ENCODE measurements at places on chromosomes 5 and 9. TPM values are rescaled to one million over a fixed set of nuclear protein-coding genes. Genes with fewer than 3 reads are reported as not detected.

DNA sequence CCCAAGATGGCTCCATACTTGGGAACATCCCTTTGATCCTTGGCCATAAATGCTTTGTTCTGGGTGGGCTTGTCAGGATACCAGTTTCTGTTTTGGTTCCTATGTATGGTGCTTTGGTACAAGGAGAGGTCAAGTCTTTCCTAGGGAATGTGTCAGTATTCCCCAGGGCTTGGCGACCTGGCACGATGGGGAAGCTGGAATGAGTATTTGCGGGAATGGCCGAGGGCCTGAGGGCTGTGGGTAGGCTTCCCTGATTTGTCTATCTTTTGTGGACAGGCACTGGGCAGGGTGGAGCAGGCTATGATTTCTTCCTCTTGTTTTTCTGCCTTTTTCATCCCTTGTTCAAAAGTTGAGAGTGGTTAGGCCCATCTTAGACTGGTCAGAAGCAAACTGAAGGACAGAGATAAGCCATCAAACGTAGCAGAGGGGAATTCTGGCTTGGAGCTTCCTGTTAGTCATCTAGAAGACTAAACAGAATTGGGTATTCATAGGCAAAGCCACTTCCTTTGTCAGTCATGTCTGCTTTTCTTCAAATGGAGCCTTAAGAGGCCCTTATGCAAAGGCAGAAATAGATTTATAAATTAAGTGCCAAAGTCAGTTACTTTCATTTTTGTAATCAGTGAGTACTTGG, 13.7 kb downstream of the DOCK2 start:
- no peak for DNase-seq

- DNase-seq, result no peak
Observed at GRCh38 chr9:110284211-110284844, 28.0 kb upstream of the TXN start.

Gene ADCY2
- not detected for total RNA-seq

Gene TERT
- total RNA-seq, result 7.3 TPM

- DNase-seq, result no peak
Observed at GRCh38 chr5:123170816-123171215, 81.8 kb downstream of the PRDM6 start.

Measured in activated CD4-positive, alpha-beta memory T cell treated with anti-CD3 and anti-CD28 coated beads for 36 hours (primary cell).